ENCODE measurements at places on chromosomes 6 and 20.

- DNase-seq = no peak
Observed at GRCh38 chr20:3751675-3752385, 15.7 kb downstream of the ADISSP start.

GRCh38 chr6:105510746-105511145, 107.9 kb upstream of the PREP start:
- DNase-seq = no peak

DNA sequence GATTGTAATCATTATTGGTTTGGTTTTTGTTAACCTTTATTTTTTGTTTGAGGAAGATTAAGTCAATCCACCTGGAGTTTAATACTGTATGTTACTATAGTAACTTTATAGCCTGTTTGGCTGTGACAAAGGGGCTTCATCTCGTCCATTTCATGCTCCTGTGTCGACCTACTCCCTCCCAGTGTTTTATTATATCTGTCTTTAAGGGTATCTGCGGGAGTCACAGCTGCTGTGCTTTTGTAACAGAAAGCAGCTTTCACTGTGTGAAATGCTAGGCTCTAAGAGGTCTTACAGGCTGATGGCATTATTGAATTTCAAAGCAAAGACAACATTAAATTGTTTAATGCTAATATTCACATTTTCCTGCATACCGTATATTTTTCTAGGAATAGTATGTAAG, 698.0 kb upstream of the POU3F2 start:
- DNase-seq = no peak

DNA sequence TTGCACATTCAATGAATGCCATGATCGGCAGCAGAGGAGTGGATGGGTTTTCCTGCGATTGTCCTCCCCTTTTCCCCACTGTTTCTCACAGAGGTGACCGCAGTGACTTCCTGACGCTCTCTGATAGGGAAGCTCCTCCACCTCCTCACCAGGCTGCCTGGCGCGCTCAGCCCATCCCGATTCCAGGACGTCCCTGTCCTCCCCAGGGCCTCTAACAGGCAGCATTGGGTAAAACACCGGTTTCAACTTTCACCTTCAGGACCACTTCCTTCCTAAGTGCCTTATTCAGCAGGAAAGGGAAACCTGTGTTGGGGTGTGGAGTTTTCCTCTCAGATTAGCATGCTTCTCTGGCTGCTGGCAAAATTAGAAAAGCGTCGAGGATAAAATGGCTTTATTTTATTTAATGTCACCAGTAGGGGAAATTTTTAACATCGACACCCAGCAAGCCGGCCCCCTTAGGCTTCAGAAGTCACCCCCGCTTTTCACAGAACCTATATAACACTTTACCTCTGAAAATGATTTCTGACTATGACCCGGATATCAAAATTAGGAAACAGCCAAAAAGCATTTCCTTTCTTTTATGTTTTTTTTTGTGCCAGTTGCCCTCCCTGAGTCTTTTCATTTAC, 570.4 kb upstream of the GJE1 start:
- peak; percentile 30 for DNase-seq

GRCh38 chr6:124962639-124963415, 590 bp downstream of the RNF217 start:
- peak; percentile 69 for DNase-seq

DNA sequence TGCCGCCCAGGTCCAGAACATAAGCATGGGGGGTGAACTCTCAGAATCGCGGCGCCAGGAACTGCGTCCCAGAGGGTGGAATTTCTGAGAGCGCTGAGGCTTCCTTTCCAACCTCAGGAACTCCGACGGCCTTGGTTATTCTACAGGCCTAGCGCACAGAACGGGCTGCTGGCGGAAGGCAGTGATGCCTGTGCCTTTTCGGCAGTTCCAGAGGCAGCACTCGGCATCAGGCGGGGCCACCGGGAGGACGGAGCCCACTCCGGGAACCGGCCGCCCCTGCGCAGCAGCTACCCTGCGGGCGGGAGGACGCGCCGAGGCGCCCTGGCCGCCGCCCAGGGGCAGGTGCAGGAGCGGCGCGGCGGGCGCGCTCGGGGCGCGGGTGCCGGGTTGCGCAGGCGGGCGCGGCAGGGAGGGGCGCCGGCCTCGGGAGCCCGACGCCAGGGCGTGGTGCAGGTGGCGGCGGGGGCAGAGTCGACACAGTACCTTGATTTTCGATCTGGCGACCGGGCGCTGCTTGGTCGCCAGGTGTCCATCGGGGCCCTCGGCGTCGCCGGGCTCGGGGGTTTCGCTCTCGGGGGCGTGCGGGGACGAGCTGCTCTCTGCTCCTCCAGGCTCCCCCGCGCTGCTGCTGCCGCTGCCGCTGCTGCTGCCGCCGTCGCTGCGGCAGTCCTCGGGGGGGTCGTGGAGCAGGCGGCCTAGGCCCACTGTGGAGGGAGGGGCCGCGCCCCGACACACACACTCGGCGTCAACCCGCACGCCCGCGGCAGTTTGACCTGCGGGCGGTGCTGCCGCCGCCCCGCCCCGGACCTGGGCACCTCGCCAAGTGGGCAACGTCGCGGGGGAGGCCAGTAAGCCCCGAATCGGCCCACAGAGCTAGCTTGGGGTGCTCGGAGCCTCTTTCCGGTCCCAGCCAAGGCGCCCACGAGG, 1.3 kb downstream of the OVOL2 start:
- DNase-seq = no peak

- no peak for DNase-seq
Observed at GRCh38 chr6:124285146-124285545, 481.5 kb downstream of the NKAIN2 start.

GRCh38 chr20:17012546-17013226, 214.2 kb upstream of the PCSK2 start:
- no peak for DNase-seq

DNA sequence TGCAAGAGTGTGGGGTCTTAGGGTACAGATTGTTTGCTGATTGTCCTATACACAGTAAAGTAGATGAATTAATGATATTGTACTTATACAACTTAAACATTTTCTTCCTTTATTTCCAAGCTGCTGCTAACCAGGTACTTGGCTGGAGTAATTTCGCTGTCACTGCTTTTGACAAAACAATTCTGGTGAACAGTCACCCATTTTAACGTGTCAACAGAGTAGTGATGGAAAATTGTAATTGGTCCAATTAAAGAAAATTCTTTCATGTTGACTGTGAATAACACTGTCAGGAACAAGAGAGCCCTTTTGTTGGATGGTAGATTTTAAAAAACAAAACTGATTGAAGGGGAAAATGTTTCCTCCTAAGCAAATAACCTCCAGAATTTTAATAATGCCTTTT, 26.4 kb upstream of the MROH8 start:
- DNase-seq = no peak

GRCh38 chr6:82584194-82584695, 220.6 kb downstream of the TPBG start:
- no peak for DNase-seq

DNA sequence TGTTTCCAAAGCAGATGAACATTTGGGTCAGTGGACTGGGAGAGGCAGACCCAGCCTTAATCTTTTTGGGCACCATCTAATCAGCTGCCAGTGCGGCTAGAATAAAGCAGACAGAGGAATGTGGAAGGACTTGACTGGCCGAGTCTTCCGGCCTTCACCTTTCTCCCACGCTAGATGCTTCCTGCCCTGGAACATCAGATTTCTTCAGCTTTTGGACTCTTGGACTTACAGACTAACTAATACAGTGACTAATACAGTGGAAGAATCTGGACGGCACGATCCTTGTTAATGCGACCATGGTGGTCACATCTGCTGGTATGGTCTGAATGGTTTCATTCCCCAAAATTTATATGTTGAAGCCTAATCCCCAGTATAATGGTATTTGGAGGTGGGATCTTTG, 122.6 kb upstream of the NXT1 start:
- DNase-seq = no peak

- DNase-seq = no peak
Observed at GRCh38 chr6:163526346-163526745, 111.8 kb downstream of the QKI start.

DNA sequence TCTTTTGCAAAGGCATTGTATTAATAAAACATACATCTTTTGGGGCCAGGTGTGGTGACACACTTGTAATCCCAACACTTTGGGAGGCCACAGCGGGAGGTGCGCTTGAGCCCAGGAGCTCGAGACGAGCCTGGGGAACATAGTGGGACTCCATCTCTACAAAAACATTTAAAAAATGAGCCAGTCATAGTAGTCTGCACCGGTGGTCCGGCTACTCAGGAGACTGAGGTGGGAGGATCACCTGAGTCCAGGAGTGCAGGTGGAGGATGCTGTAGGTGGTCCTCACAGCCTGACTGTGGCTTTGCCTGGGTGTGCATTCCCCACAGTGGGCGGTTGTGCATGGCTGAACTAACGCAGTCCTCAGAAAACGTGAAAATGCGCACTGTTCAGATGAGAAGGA, 162.5 kb downstream of the DLL1 start:
- DNase-seq = no peak

DNA sequence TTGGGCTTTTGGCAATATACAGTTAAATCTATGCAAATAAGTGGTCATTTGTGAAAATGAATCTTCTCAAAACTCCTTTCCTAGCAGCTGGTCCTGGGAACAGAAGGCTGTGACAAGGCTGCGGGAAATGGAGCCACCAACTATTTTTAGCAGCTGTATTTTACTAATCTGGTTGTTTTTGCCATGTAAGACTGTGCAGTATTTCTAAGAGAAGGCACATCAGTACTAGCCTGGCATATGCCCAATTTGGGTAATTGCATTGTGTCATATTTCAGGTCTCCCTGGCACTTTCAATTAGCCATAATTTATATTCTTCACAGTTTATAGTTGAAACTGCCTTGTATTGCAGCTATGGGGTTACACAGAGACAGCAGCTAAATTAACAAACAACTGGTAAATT, 109.6 kb downstream of the MANEA start:
- DNase-seq = no peak

DNA sequence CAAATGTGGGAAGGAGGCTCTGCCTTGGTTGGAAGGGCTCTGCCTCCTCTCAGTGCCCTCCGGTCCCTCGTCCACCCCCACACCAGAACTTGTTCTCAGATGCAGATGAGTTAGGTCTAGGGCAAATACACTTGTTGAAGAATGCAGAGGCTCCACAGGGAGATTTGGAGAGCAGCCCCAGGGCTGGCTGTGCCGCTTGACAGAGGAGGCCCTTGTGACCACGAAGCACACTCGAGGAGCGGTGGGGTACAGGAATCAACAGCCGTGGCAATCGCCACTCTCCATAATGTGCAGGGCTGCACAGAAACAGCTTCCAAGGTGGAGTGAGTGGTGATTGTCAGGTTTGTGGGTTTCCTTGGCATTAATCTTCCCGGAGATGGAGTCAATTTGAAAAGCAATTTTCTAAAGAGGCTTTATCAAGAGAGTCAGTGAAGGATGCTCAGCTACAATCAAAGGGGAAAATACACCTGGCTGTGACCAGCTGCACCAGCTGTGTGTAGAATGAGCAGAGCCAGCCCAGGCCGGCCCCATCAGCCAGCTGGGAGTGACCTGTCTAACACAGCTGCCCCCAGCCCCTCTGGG, 59.5 kb downstream of the BFSP1 start:
- DNase-seq = no peak

GRCh38 chr6:159092631-159093030, 47.8 kb upstream of the TAGAP start:
- no peak for DNase-seq

- DNase-seq = no peak
Observed at GRCh38 chr6:114650891-114651290, 308.1 kb upstream of the HS3ST5 start.

All from ovary (tissue), 10 donors.